Left kidney (tissue), 8 donors: ENCODE measurements at places on chromosomes 2 and 18.

GRCh38 chr2:147355706-147356105, 489.1 kb upstream of the ACVR2A start:
- no peak for DNase-seq

GRCh38 chr18:53070788-53071187, 730.8 kb downstream of the DCC start:
- DNase-seq: peak; percentile 42

- peak; percentile 19 for DNase-seq
Measured at GRCh38 chr2:199956062-199956380, 639 bp downstream of the MAIP1 start.

DNA sequence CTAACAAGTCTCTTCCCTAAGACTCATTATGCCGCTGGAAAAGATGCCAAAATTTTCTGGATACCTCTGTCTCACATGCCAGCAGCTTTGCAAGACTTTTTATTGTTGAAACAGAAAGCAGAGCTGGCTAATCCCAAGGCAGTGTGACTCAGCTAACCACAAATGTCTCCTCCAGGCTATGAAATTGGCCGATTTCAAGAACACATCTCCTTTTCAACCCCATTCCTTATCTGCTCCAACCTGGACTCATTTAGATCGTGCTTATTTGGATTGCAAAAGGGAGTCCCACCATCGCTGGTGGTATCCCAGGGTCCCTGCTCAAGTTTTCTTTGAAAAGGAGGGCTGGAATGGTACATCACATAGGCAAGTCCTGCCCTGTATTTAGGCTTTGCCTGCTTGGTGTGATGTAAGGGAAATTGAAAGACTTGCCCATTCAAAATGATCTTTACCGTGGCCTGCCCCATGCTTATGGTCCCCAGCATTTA, 26.3 kb downstream of the DHRS9 start:
- DNase-seq: no peak

GRCh38 chr2:26477911-26478253, at the start of gene OTOF:
TSS of gene OTOF (minus strand) at chr2:26478124.
- DNase-seq: no peak

GRCh38 chr2:38829971-38830370, 45.8 kb downstream of the DHX57 start:
- no peak for DNase-seq

DNA sequence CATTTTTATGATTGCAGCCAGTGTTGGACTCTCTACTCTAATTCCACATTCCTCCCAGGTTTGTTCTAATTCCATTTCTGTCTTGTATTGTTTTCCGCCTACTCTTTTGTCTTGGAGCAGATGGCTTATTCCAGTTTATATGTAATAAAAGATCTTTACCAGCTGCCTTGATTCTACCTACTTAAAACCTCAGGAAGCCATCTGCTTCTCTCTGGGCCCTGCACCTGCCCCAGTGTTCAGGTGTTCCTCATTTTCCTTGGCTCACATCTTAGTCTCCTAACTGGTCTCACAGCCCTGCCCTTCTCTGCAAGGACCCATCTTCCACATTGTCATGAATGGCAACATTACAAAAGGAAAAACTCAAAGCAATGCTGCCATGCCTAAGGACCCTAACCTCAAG, 21.0 kb upstream of the IL37 start:
- DNase-seq: no peak

DNA sequence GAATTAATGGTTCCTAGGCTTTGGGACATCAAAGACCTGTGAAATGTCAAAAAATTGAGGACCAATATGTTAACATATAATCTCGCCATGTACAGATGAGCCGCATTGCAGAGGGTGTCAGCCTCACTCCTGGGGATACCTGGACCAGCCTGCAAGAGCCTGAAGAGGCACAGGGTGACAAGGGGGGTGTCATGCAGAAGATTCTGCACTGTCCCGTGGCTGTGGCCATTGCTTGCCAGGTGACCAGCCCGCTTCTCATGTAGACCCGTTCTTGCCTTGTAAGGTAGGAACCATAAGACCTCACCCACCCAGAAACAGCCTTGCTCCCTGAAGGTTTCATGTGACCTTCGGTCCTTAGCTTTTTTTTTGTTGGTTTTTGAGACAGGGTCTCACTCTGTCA, 37.5 kb downstream of the TMEM37 start:
- no peak for DNase-seq

GRCh38 chr2:3634596-3635121, 23.3 kb upstream of the ALLC start:
- DNase-seq: no peak

DNA sequence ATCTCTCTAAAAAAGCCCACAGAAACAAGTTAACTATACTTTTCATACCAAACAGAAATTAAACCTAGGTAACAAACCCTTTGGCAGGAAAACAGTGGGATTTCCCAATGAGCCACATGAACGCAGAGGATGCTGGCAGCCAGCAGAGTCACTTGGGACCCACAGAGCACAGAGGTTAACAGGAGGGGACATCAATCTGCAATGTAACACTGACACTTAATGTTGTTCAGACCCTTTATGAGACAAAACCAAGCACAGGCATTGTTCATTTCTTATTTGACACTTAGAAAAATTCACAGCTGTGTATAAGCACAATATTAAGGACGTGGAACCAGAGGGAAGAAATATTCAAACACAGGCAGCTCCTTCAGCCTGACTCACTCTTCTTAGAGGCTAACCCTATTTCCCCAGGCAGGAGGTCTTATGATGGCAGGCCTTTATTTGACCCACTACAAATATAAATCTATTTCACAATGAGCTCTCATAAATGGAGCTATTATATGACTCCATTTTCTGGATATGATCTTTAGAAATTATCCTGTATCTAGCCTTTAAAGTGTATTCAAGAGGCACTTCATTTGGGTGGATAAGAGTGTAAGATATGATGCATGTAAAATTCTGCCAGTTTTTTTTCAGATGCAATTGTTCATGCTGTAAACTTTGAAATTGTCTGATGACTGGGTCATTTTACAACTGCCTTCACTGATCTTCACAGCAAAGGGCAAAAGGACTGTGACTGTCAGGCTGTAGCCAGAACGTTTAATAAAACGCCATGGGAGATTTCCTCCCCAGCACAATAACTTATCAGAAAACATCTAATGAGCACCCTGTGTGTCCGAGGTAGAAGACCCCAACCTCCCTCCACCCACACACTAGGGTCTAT, 132.8 kb upstream of the SATB2 start:
- peak; percentile 20 for DNase-seq

GRCh38 chr2:15307526-15307925, 253.6 kb downstream of the NBAS start:
- no peak for DNase-seq

DNA sequence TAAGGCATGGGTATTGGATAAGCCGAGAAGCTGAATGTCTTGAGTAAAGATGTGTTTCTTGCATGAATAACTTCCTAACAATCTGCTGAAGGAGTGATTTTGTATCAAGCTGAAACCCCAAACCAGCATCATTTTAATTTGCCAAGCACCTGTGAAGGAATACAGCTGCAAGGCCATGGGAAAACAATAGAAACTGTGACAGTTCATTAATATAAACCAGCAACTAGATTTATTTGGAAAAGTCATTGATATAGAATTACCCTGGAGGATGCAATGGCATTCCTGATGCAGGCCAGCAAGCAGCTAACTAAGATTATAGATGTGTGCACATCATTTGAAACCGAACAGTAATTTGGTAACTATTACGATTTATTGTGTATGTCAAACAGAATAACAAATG, 155.7 kb upstream of the TCF4 start:
- no peak for DNase-seq

DNA sequence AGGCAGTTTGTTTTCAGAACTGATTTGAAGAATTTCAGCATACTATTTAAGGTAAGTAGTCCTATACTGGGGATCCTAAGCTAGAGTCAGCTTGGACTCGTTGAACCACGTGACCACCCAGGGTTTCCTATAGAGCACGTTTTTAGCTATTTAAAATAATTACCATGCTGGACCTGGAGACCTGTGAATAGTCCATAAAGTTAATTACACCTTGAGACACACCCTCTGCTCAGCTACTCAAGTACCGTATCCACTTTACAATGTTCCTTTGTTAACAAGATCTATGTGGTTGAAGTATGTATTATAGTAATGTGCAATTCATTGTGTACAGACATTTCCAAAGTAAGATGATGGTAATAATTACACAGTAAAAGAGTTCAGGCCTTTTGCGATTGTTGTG, 67.6 kb downstream of the CRIM1 start:
- DNase-seq: no peak

GRCh38 chr2:8482432-8482831, 199.4 kb upstream of the ID2 start:
- DNase-seq: no peak

GRCh38 chr18:68406761-68407160, 308.1 kb downstream of the TMX3 start:
- DNase-seq: no peak

- no peak for DNase-seq
Measured at GRCh38 chr2:105248316-105249070, 7.0 kb downstream of the GPR45 start.

- DNase-seq: no peak
Measured at GRCh38 chr2:113847144-113847543, 42.7 kb upstream of the ACTR3 start.

DNA sequence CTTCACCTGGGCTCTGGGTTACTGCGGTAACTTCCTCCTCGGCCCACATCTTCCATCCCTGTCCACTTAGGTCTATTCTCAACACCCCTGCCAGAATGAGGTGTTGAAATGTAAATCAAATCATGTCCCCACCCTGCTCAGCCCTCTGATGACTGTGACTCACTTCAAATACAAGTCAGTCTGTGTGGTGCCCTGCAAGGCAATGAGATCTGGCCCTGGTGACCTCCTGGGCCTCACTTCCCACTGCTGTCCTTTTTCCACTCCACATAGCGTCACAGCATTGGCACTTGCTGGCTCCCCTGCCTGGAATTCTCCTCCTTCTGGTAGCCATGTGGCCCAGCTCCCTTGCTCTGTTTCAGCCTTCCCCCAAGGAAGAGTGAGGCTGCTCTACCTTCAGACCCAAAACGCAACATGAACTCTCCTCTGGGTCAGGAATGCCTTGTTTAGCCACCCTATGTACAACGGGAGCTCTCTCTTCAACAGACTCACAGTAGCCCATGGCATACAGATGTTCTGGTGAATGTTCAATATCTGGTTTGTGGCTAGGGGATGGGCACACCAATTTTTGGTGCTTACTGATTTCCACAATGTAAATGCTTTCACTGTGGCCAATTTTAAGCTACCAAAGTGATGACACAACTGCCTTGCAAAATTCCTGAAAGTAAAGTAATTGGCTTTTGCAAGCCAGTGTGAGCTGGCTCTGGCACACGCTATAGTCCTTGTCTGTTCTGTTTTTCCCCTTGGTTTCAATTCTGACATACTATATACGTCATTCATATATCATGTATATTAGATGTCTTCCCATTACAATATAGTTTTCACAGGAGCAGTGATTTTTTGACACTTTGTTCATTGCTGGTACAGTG, 550.3 kb upstream of the HS6ST1 start:
- no peak for DNase-seq

GRCh38 chr18:46601141-46601805, 55.7 kb downstream of the LOXHD1 start:
- DNase-seq: peak; percentile 3

DNA sequence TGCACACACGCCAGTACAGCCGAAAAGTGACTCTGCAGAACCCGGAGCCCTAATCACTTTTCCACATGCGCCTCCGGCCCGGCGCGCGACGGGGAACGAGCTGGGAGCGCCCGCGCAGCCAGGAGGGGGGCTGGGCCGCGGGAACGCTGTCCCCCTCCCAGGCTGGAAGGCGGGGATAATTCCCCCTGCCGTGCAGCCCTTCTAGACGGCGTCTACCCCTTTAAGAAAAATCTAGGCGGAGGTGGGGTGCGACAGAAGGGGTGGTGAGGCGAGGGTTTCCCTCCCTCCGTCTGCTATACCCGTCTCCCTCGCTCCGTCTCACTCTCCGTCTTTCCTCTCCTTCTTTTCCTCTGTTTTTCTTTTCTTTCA, 2.4 kb downstream of the CYP26B1 start:
- DNase-seq: no peak

- DNase-seq: peak; percentile 6
Measured at GRCh38 chr2:105140240-105140568, 101.3 kb upstream of the GPR45 start.

GRCh38 chr2:25324905-25325592, 16.7 kb downstream of the DNMT3A start:
- DNase-seq: no peak

- DNase-seq: peak; percentile 77
Measured at GRCh38 chr2:206642075-206643025, at the start of gene FAM237A. TSS of gene FAM237A (plus strand) at chr2:206642487. CDS start at chr2:206644237, 1,750 bp downstream.

- no peak for DNase-seq
Measured at GRCh38 chr2:9980520-9980919, 29.0 kb downstream of the GRHL1 start.

DNA sequence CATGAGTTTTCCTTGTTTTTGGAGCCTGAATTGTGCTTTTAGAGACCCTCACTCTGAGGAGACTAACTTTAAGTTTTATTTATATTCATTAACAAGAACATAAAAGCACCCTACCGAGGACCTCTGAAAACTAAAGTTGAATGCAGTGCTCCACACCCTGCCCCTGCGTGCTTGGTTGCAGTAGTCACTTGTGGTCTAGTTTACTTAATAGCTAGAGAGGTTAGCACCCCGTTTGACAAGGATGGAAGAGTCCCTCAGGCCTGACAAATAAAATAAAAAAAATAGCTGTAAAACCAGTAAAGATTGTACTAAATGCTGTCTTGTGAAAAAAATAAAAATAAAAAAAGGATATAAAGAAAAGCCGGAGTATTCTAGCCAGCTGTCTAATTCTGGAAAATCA, 395.2 kb downstream of the MTX2 start:
- DNase-seq: no peak

GRCh38 chr2:88615822-88616221, 11.4 kb downstream of the EIF2AK3 start:
- no peak for DNase-seq

DNA sequence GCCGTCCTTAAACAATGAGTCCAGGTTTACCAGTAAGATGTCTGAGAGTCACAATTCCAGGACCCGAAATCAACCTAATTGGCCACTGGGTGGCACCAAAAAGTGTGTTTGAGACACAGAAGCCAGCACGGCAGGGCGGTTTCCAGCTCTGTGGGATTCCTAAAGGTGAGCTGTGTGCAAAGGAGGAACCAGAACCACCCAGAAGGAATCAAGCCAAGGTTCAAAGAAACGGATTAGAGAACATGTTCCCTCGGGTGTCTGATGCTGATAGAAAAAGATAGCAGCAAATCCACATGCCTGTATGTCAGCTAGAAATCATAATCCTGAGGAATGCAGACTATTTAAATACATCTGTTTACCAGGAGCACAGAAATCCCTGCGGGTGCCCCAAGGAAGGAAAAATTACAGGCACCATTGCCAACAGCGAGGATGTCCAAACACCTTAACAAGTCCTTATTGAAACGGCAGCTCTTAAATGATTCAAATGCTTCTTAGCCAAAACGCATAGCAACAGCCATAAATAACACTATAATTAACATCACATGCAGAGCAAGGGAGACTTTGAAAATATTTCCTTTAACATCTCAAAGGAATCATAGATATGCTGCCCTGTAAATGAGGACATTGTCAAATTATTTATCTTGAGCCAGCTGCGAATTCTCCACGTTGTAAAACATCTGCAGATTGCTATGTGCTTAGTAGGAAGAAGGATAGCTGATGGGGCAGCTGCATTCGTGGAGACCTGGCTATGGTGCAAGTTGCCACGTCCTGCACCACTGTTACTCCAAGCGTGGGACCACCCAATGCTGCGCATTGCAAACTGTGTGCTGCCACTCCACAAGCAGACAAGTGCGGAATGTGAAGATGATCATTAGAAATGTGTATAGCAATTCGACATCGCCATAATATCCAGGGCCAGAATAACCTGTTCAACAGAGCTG, 318.7 kb upstream of the NCKAP5 start:
- DNase-seq: peak; percentile 78

GRCh38 chr2:26274058-26274613, 29.4 kb downstream of the HADHB start:
- DNase-seq: no peak

- no peak for DNase-seq
Measured at GRCh38 chr2:172098650-172099471, 3.8 kb downstream of the DLX2 start.
